ENCODE measurements at places on chromosomes 5 and 9.
A peak's percentile ranks its signal among the peaks of the same experiment; 100 is the strongest.

- DNase-seq = no peak
Measured at GRCh38 chr5:154714266-154714986, 40.8 kb upstream of the LARP1 start.

GRCh38 chr5:64637837-64638443, 52.4 kb upstream of the SHISAL2B start:
- no peak for DNase-seq

GRCh38 chr9:80841888-80842287, 847.5 kb downstream of the TLE1 start:
- DNase-seq = no peak

DNA sequence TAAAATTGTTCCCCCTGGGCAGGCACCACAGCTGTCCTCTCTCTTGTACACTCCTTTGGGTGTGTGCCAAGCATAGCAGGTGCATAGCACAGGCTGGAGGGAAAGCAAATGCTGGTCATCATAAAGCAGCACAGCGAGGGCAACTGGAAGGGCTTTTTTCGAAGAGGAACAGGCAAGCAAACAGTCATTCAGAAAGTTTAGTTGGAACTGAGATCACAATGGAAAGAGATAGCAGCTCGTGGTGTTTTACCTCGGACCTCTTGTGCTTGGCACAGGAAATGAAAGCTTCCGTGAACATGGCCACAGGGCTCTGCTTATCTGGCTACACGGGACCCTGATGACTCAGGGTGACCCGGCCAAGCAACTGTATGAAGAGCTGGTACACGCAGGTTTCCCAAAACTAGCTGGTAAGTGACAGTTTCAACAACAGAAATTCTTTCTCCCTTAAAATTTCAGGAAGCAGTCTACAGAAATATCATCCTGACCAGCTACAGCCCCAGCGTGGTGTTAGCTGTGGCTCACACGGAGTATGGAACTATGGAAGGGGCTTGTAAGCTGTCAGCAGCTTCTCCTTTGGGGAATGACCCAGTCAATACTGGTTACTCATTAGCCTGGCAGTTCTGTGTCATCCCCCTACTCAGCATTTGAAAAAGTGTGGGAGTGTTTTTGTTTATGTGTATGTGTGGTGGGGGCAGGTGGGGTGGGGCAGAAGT, 48.1 kb downstream of the POC5 start:
- peak; percentile 6 for DNase-seq

DNA sequence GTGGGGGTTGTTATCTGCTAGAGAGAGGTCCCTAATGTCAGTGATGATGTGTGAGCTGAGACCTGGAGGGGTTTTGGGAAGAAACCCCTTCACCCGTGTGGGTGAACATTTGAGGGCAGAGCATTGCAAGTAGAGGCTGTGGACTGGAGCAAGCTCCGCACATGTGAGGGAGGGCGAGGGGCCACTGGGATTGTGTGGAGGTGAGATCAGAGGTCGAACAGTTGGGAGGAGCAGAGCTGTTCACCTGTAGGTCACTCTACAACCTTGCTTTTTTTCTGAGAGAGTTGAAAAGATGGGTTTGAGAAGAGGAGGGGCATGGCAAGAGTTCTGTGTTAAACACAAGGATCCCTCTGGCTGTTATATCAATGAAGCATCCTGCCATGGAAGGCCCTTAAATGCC, 480.4 kb upstream of the ZNF608 start:
- DNase-seq = no peak

DNA sequence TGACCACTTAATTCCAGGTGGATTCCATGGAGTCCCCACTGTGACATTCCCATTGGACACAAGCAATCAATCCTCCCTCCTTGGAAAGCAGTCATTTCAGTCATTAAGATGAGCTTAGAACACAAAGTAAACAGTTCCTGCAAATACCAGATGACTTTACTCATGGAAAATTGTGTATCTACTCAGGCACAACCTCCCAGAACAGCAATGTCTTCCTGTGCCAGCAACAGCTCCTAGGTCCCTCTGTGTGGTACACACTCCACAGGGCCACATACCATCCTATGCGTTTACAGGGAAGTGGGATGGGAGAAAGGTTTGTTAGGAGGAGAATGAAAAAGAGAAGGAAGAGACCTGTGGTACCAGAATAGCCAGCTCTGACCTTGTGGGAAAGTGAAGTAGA, 53.7 kb downstream of the MTMR12 start:
- DNase-seq = no peak

GRCh38 chr5:93929131-93929530, 187.7 kb upstream of the POU5F2 start:
- no peak for DNase-seq

GRCh38 chr9:34252670-34253459, 74.0 kb downstream of the UBAP1 start:
- DNase-seq = no peak

DNA sequence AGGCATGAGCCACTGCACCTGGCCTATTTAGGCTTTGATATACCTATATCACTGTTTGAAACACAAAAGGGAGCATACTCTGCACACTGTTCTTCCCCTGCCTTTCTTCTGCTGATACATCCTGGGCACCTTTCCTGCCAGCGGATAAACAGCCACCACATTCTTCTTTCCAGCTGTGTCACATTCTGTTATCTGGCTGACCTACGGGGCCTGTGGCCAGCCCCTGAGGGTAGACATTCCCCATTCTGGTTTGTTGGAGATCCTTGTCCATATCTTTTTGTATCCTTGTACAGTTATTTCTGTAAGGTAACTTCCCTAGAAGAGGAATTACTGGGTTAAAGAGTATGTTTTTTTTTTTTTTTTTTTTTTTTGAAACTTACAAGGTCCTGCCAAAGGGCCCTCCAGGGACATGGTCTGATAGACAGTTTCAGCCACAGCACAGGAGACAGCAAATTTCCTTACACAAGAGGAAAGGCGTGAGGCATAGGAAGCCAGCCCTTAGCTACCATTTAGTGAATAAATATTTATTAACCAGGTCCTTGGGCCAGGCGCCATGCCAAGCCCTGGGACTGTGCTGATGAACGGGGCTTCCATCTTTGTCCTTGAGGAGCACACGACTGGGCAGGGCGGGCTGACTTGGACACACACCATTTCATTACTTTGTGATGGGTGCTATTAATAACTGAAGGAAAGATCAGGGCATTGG, 57.8 kb downstream of the ERGIC1 start:
- no peak for DNase-seq

GRCh38 chr9:122392714-122393113, 21.9 kb downstream of the PTGS1 start:
- no peak for DNase-seq

DNA sequence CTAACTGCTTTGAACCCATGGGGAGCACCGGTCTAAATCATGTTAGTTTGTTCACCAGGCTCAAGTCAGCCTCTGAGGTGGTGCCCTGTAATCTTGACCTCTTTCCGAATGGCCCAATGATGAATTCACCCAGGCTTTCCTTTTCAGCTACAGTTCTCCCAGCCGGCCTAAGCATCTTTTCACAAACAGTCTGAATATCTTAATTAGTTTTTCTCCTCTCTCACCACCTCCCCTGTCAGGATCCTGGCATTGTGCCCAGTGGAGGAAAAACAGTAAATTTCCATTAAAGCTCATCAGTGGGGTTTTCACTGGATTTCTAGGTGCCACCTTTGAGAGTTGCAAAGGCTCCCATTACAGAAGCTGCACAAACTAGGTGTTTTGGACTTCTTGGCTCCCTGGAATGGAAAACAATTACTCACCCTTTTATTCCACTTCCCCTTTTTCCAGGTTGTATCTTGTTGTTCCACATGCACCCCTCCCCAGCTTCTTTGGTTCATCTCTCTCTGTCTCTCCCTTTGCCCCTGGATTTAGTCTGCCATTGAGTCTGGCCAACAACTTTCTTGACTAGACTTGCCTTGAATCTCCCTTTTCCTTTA, 69.4 kb upstream of the ADAMTSL1 start:
- DNase-seq = no peak

GRCh38 chr5:177040814-177041420, 18.4 kb downstream of the ZNF346 start:
- DNase-seq = no peak

DNA sequence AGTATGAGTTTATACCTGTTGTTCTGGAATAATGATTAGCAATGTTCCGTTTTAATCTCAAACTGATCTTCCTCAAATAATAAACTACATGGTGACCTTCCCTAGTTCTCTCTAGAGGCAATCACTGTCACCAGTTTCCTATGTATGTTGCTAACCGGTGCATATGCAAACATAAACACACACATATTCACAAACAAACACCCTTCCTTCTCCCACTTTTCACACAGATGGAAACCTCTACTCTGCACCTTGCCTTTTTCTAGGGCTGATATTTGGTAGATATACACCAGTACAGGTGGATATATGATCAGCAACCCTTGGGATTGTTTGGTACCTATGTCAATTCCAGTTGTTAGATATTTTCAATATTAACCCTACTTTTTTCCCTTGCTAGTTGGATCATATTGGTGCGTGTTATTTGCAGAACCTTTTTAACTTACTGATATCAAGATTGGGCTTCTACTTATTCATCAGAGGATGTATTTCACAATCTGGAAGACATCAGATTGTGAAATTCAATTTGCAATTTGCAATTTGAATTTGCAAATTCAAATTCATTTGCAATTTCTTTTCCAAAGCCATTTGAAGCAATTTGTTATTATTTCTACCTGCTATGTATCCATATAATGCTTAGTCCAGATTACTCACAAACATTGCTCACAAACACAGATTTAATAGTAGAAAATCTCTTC, 12.6 kb downstream of the FYB1 start:
- DNase-seq = no peak

DNA sequence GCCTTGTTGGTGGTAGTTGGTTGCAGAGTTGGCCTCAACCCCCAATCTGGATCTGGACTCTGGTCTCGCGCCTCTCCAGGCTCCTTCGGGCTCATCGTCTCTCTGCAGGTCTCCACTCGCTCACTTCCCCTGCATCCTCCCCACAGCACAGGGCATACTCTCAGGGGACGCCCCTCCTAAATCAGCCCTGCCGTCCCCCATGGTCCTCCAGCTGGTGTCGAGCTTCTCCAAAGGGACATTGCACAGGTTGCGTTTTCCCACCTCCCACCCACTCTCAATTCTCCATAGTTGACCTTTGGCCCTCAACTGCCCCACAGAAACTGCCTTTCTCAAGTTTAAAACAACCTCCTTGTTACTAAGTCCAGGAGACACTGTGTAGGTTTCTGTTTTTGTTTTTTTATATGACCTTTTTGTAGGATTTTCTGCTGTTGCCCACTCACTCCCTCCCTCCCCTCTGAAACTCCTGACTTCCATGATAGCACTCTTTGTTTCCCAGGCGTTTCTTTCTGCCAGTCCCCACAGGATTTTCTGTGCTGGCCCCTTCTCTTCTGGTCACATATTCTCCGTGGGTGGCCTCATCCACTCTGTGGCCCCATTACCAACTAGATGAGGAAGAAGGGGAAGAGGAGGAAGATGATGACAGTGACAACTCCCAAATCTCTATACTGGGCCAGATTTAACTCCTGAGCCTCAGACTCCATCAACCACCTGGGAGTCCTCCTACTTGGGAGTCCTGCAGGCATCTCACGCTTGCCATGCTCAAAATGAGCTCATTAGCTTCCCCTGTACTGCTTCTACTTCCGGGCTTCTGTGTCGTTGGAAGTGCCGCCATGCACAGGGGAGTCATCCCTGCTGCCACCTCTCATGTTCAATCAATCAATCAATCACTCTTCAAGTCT, 50.3 kb downstream of the ALG2 start:
- DNase-seq = no peak

GRCh38 chr9:16039218-16039987, 486.6 kb downstream of the CCDC171 start:
- DNase-seq = no peak

- DNase-seq = no peak
Measured at GRCh38 chr5:127602481-127602880, 46.4 kb upstream of the CTXN3 start.

GRCh38 chr9:135306699-135307098, 172.9 kb upstream of the PPP1R26 start:
- DNase-seq = no peak

DNA sequence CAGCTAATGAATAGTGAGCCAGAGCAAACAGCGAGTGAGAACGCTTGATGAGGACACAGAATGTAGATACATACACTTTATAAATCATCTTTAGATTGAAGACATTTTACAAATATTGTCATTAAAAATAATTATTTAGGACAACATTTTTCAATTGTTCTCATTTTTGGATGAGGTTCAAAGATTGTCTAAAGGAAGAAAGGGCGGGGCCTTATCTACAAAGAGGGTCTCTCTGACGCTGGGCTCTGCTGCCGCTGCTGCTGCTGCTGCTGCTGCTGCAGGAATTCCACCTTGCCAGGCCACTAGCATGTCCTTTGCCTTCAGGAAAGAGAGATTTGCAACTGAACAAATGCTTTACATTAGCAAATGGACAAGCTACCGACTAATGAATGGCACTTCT, 220.7 kb upstream of the TMEM161B start:
- no peak for DNase-seq

GRCh38 chr9:26687421-26687820, 205.2 kb downstream of the CAAP1 start:
- DNase-seq = no peak

DNA sequence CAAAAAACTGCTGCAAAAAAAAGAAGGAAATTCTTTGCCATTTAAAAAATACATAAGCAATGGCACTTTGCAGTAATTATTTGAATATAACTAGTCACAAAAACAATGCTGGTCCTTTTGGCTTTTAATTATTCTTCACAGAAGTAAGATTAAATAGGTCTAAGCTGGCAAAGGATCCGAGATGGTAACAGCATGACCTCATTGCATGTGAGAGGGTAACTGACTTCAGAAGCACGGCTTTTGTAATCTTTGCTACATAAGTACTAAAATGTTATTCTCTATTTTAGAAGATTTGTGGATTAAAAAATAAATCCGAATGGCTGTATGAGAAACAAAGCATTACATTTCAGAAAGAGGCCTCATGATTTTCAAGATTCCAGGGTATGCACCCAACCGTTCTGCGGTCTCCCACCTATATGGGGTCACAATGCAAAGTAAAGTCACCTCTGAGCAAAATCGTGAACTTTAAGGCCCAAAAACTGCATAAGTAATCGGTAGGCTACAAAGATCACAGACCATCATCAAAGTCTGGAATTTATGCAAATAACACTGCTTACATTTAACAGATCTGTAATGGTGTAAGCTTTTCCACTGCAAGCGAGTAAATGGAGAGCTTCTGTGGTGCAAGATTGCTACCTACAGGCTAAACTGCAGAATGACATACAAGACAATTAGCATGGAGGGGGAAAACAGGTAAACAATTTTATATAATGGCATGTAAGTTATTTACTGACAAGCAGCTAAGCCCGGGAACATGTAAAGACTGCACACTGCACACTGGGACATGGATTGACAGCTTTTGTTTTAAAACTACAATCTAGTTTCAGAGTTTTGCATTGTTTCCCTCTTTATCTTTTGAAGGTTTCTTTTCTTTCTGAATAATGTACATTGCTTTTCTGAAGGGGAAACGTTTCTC, 231.6 kb downstream of the SLF1 start:
- peak; percentile 11 for DNase-seq

GRCh38 chr9:27078685-27079084, 30.3 kb upstream of the TEK start:
- no peak for DNase-seq

Data from NCI-H2171 (cell line).